ENCODE measurements at places on chromosomes 13 and 19.

DNA sequence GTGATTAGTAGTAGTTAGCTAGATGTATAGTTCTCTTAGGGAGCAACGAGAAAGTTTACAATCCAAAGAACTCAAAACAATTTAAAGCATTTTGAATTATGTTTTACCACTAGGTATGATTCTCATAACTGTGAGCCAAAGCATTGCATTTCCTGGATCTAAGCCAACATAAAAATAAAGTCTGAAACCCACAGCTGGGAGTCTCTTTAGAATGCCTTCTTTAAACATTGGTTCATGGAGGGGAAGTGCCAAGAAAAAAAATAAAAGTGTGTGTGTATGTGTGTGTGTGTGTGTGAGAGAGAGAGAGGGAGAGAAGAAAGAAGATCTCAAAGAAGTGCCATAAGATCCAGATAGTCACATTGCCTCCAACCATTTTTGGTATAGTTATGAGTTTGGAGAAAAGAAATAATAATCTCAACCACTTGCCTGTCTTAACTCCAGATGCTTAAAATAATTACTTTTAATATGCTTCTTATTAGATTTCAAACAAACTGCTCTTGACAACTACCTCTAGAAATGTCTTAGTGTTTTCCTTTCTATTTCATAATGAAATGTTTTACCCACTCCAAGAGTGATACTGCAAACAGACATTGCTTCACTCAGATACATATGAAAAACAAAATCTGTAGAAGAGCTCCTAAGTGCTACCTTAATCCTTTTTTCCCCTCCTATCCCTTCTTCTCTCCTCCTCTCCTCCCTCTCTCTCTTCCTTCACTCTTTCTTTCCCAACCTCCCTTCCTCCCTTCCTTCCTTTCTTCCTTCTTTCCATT, 554.1 kb downstream of the KCTD12 start:
- no peak for DNase-seq

- no peak for DNase-seq
Observed at GRCh38 chr13:112636401-112636975, 48.5 kb upstream of the TUBGCP3 start.

DNA sequence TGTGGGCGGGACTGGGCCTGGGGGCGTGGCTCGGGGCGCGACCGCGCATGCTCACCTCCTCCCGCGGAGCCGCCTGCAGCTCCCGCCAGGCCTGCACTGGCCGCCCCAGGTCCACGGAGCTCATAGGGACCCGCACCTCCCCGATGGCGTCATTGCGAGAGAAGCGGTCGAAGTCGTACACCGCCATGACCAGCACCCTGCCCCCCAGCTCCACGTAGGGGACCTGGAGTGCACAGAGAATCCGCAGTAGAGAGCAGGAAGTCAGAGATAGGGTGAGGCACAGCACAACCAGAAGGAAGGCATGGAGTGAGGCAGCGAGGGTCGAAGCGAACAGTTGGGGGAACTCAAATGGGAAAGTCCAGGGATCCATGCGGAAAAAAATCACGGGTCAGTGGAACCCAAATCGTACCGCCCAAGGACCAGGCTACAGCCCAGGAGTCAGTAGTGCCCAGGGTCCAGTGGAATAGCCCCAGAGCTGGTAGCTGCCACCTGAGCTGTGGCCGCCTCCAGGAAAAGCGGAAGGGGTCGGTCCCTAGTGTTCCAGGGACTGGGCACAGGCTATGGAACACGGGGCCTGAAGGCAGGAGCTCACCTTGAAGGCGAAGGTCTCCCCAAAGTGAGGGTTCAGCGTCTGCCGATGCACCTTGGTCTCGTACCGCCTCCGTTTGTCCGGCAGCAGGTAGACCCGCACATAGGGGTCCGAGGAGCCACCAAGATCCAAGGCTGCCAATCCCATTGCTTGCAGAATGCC, 4.8 kb downstream of the SYT5 start:
- DNase-seq, result no peak

DNA sequence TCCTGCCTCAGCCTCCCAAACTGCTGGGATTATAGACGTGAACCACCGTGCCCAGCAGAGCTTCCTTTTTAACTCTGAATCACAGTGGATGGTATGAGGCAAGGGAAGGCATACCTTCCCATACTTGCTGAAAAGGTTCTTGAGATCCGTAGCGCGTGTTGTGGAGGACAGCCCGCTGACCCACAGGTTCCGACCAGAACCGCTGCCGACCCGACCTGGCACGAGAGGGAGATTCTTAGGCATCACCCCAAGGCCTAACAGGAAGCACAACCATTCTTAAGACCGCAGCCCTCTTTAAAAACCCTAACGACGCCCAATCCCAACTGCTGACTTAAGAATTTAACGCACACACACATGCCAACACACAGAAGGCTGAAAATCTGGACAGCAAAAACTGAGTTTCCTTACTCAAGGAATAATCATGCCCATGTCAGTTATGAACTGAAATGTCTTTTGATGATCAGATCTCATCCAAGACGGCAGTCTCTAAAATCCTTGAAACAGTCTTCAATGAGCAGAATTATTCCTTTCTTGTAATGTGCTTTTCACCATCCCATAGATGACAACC, 12.6 kb downstream of the SAFB2 start:
- DNase-seq, result no peak

GRCh38 chr13:111449041-111449440, 128.6 kb downstream of the TEX29 start:
- DNase-seq, result peak; percentile 22

DNA sequence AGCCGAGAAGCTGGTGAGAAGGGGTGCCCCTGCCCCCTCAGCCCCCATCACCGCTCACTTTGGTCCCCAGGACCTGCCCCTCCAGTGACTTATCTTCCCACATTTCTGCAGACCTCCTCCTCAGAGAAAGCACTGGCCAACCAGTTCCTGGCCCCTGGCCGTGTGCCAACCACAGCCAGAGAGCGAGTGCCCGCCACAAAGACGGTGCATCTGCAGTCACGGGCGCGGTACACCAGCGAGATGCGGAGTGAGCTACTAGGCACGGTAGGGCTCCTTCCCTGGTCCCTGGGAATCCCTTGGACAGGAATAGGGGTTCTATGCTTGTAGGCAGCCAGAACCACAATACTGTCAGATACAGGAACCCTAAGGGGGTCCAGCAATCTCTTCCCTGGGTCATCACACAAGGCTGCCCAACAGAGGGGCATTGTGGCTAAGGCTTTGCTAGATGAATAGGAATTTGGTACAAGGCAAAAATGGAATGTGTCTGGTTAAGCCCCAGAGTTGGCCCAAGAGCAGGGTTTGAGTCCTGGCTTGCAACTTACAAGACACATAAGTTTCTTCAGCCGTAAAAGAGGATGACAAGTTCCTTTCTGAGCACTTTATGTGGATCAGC, 1.0 kb downstream of the USE1 start:
- peak; percentile 44 for DNase-seq

DNA sequence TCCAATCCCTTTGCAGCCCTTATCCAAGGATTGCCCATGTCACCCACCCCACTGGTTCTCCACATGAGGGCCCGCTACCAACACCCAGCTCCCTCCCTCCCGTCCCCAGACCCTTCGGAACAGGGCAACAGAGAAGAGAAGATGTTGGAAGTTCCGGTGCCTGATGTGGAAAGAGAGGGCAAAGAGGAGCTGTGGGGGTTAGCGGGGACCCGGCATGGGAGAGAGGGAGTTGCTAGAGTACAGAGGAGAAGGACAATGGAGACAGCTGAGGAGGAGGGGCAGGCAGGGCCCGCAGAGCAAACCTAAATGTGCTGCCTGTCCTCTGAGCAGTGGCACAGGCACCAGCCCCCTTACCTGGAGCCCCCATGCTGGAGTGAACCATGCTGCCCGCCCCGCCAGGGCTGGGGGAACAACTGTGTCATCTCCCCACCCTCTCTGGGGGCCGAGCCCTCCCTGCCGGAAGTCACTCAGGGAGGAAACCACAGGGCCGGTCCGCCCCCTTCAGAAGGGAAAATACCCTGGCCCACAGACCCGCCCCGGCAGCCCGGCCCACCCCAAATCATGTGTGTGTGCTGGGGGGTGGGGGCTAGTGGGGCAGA, at the start of gene POU2F2:
Gene POU2F2 (minus strand): TSS at position 417 of the 599 bp plus-strand sequence. CDS start 35 bp downstream, at position 382.
- peak; percentile 54 for DNase-seq

DNA sequence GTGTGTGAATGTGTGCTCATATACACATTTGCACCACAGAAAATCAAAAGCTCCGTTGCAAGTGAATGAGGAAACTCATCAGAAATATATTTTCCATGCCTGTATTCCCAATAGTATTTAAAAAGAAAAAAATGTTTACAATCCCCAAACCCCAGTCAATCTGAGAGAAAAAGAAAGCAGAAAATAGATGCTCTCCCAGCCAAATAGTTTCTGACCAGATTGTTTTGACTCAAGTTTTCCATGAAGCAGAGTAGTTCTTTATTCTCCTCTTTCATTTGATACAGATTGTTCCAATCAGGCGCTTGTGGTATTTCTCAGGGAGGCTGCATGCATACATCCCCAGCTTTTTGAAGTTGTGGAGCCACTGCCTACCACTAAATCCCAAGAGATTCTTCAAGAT, 110.6 kb downstream of the STARD13 start:
- peak; percentile 64 for DNase-seq

DNA sequence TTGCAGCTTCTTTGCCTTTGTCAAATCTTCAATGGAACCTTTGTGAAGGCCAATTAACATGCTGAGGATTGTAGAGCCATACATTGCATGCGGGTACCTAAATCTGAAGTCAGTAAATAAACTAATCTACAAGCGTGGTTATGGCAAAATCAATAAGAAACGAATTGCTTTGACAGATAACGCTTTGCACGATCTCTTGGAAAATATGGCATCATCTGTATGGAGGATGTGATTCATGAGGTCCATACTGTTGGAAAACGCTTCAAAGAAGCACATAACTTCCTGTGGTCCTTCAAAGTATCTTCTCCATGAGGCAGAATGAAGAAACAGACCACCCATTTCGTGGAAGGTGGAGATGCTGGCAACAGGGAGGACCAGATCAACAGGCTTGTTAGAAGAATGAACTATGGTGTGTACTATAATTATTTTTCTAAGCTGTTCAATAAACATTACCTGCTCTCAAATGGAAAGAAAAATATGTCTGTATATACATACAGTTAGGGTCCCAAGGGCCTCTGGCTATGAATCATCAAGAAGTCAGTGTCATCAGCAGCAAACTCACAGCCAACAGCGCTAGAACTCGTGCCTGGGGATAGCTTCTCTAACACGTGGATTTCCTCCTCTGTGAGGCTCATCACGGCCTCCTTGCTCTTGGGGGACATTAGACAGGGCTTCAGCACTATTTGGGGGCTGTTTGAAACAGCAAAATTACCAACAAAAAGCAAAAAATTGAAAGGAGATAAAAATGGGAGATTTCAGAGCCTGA, 2.9 kb upstream of the CD70 start:
- DNase-seq, result no peak

DNA sequence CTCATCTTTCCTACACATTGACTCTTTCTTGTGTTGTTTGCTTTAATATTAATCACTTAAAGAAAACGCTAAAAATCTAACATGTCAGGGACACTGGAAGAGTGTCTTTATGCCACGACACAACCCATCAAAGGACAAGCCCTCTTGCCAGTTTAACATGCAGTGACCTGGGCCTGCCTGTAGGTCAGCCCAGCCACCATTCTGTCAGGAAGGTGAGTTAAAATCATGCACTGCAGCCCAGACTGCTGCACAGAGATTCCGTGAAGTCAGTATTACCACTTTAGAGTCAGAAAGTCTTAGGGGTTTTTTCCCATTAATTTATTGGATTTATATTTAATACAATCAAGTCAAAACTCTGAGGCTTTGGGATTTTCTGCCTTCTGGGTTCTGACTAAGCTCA, 58.0 kb downstream of the TNFRSF19 start:
- no peak for DNase-seq

DNA sequence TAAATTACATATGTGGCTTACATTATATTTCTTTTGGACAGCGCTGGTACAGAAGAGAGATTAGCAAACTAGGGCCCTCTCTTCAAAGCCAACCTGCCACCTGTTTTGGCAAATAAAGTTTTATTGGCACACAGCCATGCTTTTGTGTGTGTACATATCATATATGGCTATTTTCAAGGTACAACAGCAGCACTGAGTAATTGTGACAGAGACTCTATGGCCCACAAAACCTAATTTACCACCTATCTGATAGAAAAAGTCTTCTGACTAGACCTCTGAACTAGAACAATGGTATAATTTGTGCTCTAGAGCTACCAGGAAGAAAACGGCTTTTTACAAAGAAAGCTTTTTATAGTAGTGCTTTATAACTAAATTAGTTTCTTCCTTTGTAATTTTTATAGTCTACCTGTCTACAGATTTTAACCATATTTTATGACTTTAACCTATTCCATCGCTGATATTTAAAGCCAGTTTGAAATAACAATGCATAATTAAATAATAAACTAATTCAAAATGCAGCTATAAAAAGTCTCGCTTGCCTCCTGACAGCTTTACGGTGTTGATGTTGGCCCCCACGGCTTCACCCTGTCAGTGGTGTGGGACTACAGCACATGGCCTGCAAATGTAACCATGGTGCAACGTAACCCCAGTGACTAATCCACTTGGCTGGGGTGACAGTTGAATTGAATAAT, 17.7 kb upstream of the DPY19L3 start:
- no peak for DNase-seq

- DNase-seq, result no peak
Observed at GRCh38 chr13:97548138-97548537, 114.2 kb downstream of the RAP2A start.

GRCh38 chr13:112876305-112877000, 92.6 kb upstream of the MCF2L start:
- no peak for DNase-seq

GRCh38 chr13:48492470-48493065, 40.3 kb downstream of the RCBTB2 start:
- DNase-seq, result peak; percentile 52

DNA sequence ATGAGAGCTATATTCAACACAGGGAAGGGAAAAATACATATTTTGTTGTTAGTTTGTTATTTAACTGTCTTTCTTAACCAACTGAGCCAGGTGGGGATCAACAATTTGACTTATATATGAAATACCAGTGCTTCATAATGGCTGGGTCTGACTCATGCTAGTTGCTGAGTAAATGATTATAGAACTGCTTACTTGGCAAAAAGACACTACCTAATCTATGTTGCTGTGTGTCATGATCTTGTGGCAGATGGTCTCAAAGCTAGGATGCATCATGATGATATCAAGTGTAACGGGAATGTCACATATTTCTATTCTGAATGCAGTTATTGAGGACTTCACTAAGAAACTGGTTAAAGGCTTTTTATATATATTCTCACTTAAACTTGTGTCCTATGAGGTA, 727.4 kb upstream of the SLITRK1 start:
- no peak for DNase-seq

- DNase-seq, result no peak
Observed at GRCh38 chr13:112179421-112179820, 112.5 kb downstream of the SOX1 start.

GRCh38 chr13:113562844-113563243, 21.7 kb upstream of the TFDP1 start:
- DNase-seq, result peak; percentile 4
